ENCODE measurements at places on chromosomes 7 and 10.

GRCh38 chr7:151207804-151208203 is 2.5 kb downstream of the H2BK1 start:
- DNase-seq = no peak

GRCh38 chr7:151372612-151373265 is 31.1 kb downstream of the NUB1 start:
- no peak for DNase-seq

- DNase-seq = no peak
These were observed 519.1 kb downstream of the NRG3 start for GRCh38 chr10:82394122-82394521.

DNA sequence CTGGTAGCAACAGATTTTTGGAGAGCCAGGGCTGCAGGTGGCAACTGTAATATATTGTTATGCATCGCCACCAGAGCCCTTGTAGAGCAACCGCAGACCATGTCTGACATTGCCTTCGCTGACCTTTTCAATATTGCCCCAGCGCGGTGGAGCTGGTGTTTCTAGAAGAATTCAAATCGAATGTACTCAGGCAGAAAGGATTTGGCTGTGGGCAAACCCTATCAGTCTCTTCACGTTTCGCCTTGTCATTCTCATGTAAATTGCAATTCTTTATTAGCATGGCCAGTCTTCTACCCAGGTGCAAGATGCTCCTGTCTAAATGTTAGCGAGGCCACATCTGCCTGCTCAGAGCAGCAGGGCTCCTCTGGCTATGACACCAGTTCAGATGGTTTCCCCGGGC is 490.2 kb upstream of the AUTS2 start:
- DNase-seq = no peak

DNA sequence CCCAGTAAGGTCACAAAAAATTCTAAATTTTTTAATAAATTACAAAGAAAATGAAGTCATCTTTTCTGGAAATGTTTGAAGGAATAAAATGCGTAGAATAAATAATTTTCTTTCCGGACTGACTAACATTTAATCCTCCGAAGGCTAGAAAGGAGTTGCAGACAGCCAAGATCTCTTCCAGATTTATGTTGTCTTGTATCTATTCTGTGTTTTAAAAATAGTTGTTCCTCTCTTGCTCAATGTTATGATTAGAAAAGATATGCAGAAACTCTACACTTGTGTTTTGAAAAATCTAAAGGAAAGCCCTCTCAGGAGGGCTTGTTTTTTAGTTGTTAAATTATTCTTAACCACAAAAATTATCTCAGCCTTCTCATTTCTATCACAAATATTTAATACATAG is 70.7 kb downstream of the MACC1 start:
- no peak for DNase-seq

All from EH (cell line).